CD4-positive, alpha-beta memory T cell (primary cell): ENCODE measurements at places on chromosomes 12 and 14. TPM values are rescaled to one million over a fixed set of nuclear protein-coding genes. Genes with fewer than 3 reads are reported as not detected.

DNA sequence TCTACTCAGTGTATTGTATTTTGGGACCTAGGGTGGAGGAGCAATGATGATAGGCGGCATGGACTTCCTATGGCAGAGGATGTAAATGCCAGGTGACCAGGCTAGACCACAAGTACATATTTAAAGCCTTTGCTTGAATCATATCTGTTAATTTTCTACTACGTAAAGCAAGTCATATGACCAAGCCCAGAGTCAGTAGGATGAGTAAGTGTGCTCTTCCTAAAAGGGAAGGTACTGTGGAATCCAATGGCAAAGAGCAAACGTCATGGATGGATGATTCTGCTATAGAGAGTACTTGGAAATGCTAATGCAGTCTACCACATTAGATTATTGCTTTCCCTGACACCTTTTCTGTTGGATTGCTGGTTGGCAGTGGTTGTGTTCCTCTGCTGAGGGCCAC is 16.8 kb downstream of the GPATCH2L start:
- DNase-seq, result no peak

- no peak for DNase-seq
These were observed 119.0 kb downstream of the RTN1 start for GRCh38 chr14:59751578-59751977.

- DNase-seq, result no peak
These were observed 833.3 kb downstream of the DIO2 start for GRCh38 chr14:79378020-79378419.

The RPL10L gene
- not detected for total RNA-seq

- no peak for DNase-seq
These were observed 279.9 kb upstream of the RGS6 start for GRCh38 chr14:71652368-71652767.

The KCNH5 gene
- total RNA-seq, result not detected

The EIF2S3B gene
- total RNA-seq, result 1.4 TPM

- no peak for DNase-seq
These were observed 262.4 kb upstream of the RMST start for GRCh38 chr12:97200181-97200580.

- no peak for DNase-seq
These were observed 344.0 kb downstream of the TMEM132D start for GRCh38 chr12:129559776-129560175.

DNA sequence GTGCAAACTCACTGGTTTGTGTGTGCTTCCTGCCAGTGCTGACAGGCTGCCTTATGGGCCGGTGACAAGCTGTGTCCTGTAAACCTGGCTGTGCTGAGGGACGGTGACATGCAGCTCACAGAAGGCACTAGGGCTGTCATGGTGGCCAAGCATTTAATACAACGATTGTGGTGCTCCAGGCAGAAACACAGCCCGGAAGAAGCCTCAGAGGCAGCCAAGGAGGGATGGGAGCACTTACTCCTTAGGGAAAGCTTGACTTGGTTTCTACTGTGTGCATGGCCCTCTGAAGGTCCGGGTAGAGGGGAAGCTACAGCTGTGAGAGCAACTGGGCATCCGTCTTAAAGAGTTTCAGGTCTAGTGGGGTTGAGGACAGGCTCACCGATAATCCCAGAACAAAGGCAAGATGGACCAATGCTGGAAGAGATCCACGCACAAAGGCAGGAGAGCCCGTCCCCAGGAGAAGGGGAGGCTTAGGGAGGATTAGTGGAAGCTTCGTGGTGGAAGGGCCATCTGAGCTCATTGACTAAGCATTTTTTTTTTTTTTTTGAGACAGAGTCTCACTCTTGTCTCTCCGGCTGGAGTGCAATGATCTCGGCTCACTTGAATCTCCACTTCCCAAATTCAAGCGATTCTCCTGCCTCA is 10.7 kb upstream of the MCRS1 start:
- DNase-seq, result no peak

The SSPN gene
- total RNA-seq, result not detected

The CMKLR1 gene
- 0.87 TPM for total RNA-seq

DNA sequence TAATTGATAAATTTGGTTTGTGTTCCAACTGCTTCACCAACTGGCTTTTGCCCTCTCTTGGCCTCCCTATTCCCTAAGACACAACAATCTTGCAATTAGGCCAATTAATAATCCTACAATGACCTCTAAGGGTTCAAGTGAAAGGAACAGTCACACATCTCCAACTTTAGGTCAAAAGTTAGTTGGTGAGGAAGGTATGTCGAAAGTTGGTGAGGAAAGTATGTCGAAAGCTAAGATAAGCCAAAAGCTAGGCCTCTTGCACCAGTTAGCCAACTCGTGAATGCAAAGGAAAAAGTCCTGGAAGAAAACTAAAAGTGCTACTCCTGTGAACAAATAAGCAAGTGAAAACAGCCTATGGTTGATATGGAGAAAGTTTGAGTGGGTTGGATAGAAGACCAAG is 32.6 kb downstream of the EGLN3 start:
- no peak for DNase-seq

DNA sequence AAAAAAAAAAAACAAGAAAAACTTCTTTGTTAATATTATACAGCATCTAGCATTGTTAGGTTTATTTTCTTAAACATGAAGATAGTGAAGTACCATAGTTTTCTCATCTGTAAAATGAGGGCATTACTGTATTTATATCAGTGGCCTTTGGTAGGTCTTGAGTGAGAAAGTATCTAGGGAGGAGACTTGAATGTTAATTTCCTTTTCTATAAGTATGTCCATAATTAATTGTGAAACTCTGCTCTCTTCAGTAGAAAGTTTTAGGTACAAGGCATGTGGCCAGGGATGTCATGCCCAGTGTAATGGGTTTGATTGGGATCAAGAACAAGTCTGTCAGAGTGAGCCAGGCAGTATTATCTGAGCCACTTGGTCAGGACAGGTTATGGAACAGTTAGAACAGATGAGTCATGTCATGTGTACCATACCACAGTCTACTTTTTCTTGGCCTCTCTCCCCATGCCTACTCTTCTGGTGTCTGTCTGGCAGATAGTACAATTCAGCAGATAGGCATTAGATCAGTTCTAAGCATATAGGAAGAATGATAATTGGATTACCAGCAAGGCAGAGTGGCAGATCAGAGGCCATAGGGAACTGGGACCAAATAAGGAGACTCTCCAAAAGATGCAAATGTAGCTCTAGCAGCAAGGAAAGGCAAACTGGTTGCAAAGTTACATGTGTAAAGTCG is 30.4 kb downstream of the FBXO34 start:
- DNase-seq, result no peak

The CATSPERB gene
- total RNA-seq, result 6.0 TPM

DNA sequence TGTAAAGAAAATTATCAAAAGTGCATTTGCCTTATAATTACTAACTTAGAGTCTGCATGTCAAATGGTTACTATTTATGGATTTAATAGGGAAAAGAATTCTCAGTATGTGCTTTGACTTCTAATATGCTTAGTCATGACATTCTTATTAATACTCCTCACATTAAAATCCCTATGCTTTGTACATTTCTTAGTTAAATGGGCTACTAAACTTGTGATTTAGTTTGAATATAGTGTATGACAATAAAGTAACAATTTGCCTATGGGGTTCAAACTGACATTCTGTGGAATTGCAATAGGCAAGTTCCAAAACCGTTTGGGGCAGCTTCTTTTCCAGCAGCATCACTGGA is 361.9 kb upstream of the TMTC1 start:
- DNase-seq, result no peak

DNA sequence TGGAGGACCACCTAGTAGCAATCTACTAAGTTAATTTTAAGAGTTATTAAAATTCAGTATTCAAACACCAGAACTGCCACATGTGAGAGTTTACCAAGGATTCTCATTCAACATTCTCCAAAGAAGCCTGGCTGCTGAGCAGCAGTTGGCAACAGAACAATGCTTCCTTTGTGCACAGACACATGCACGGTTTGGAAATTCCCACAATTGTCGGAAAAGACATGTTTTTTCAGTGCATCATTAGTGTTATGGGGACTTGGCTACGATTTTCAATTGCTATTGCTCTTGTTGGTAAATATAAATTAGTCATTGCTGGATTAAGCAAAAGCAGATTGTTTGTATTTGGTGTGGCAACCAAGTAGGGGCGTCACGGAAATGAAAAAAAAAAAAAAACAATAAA is 22.2 kb downstream of the ST8SIA1 start:
- no peak for DNase-seq

DNA sequence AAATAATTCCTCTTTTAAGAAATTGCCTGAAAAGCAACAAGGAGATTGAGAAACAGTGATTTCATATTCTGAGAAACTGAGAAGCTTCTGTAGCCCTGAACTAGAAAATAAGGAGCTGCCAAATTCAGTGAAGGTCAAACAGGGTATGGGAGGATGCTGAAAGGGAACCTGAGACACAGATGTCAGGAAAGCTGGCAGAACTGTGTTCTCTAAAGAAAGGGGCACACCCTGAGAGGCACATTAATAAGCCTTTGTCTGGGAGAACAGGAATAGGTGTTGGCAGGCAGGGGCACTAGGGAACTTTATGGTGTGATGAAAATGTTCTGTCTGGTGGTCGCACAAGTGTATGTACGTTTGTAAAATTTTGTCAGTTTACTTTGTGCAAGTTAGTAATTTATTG is 29.6 kb downstream of the VRK1 start:
- DNase-seq, result no peak

The HPD gene
- total RNA-seq, result not detected

The SNRPF gene
- total RNA-seq, result 16.7 TPM

- no peak for DNase-seq
These were observed 6.6 kb downstream of the ZNF664 start for GRCh38 chr12:123979566-123979965.

- DNase-seq, result no peak
These were observed 4.5 kb upstream of the SH2B3 start for GRCh38 chr12:111401167-111401605.

The SAMD15 gene
- 0.38 TPM for total RNA-seq

DNA sequence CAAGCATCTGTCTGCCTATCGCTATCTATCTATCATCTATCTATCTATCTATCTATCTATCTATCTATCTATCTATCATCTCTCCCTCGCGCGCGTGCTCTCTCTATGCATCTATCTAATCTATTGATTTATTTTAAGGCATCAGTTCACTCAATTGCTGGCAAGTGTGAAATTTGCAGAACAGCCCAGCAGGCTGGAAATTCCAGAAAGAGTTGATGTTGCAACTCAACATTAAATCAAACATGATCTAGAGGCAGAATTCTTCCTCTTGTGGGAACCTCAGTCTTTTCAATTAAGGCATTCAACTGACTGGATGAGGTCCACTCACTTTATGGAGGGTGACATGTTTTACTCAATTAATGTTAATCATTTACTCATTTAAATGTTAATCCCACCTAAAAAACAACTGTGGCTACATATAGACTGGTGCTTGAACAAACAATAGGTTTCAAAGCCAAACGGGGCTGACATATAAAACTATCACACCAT is 1210.8 kb downstream of the GALC start:
- DNase-seq, result no peak

The KRT72 gene
- total RNA-seq, result 7.7 TPM

GRCh38 chr14:88318406-88318805 is 4.7 kb downstream of the KCNK10 start:
- no peak for DNase-seq

- DNase-seq, result no peak
These were observed 2.2 kb upstream of the C1S start for GRCh38 chr12:7058163-7058845.

DNA sequence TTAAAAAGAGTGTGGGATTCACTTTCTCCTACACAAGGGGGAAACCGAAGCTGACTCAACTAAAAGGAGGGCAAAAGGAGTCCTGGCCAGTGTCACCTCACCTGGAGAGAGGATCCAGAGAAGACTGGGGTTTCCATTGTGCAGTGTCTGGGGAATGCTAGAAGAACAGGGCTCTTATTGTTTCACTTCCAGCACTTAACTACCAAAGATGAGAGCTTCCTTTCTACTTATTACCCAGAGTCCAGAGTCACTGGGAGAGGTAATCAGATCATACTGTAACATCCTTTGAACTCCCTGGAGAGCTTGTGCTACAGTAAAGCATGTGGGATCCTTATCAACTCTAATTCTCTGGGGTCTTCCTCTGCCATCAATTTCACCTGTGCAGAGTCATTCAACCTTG is 148.4 kb upstream of the BCL2L14 start:
- DNase-seq, result no peak
